ENCODE measurements at places on chromosomes 4 and X.

- no peak overlapping the region for H3K4me3 ChIP-seq
- peaks cover 19% of the 10 kb centered on the region for H3K4me1 ChIP-seq
- H3K36me3 ChIP-seq: no peaks in the 10 kb centered on the region
- H3K27ac ChIP-seq: peak overlapping the region; percentile 70
- H3K27me3 ChIP-seq: no peaks in the 10 kb centered on the region
Observed at GRCh38 chr4:15149839-15150592, 147.7 kb downstream of the CPEB2 start.

GRCh38 chrX:10794203-10794630 is 173.8 kb upstream of the MID1 start:
- no peaks in the 10 kb centered on the region for H3K27me3 ChIP-seq
- no peak overlapping the region for H3K4me3 ChIP-seq
- H3K4me1 ChIP-seq: no peaks in the 10 kb centered on the region
- H3K27ac ChIP-seq: no peak overlapping the region
- H3K36me3 ChIP-seq: no peaks in the 10 kb centered on the region

DNA sequence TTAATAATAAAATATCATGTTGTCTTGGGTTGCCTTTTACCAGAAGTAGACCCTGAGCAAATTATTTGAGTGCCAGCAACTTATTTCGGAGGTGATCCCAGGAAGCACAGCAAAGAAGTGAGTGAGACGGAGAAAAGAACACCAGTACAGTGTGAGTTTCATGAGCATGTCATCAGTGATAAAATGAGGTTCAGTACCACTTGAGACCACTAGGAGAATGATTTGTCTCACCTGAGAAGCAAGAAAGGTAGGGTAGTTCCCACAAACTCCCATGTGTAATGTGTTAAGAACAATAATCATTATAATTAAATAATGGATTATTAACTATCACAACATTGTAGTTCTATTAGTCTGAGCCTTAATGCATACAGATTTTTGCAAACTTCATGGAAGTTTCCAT is 112.8 kb upstream of the DMD start:
- no peaks in the 10 kb centered on the region for H3K36me3 ChIP-seq
- H3K4me3 ChIP-seq: no peak overlapping the region

DNA sequence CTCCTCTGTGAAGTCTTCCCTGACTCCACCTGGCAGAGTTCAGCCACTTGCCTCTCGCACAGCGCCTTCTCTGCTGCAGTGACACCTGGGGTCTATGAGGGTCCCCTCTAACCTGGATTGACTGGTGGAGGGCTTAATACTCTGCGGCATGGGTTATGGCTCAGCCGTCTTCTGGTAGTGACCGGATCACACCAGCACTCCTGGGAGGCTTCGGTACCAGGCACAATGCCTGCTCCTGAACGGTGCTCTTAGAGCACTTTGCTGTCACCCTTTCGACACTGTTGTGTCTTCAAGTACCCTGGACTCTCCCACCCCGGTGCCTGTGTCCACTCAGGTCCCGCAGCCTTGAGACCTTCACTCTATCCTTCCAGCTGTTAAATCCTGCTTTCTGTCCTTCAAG is 50.0 kb downstream of the C4orf50 start:
- no peak overlapping the region for H3K4me3 ChIP-seq
- no peaks in the 10 kb centered on the region for H3K4me1 ChIP-seq
- DNase-seq: peak; percentile 46
- H3K27ac ChIP-seq: no peak overlapping the region
- no peaks in the 10 kb centered on the region for H3K36me3 ChIP-seq

DNA sequence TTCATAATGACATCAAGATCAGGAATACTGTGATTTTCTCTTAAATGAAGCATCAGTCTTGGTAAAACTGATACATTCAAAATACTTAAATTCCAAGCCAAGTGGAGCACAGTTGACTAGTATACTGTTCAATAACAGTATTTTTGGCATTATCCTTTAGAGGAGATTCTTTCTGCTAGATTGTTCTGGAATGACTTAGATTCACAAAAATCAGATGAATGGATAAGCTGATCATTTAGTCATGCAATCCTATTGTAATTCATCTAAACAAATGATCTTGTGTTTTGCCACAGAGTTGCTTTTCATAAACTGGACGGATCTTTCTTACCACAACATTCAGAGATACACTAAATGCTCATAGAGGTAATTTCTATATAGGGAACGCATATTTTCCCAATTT is 232.0 kb downstream of the CXXC4 start:
- H3K4me1 ChIP-seq: no peaks in the 10 kb centered on the region
- H3K4me3 ChIP-seq: no peak overlapping the region
- no peaks in the 10 kb centered on the region for H3K27me3 ChIP-seq
- no peak for DNase-seq

DNA sequence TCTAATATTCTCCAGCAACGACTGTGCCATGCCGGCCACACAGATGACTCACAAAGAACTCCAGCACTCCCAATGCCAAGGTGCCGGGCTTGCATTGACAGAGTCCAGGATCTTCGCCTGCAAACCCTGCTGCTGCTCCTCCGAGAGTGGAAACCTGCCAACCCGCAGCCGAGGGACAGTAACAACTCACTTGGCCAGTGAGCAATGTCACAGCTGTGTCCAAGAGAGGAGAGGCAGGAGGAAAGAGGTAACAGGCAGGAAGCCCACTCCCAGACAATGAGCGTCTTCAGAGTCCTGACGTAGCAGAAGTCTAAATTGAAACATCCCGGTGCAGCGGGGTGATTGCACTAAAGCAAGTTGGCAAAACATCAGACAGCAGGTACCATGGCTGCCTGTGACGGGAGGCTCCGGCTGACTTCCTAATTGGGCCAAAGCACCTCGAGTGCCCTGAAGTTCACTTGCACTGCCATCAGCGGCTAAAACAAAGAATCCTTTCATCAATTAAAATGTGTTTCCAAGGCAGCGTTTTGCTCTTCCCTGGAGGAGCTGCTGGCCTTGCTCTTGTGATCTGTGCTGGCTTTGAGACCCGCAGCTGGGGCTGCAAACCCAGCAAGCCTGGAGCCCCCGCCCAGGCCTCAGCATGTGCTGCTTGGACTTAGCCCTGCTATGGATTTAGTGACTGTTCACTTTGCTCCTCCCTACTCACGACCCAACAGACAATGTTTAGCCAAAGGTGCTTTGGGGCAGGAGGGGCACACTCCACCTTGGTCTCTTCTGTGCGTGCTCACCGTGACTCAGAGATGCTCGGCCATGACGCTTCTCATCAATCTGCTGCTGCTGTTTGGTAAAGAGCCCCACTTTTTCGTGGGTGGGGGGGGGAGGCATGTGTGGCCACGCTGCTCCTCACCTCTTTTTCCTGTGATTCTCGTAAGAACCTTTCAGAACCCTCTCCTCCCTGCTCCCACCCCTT is 36.5 kb downstream of the DCTD start:
- H3K4me1 ChIP-seq: no peaks in the 10 kb centered on the region
- no peak overlapping the region for H3K4me3 ChIP-seq
- peaks cover 4% of the 10 kb centered on the region for H3K36me3 ChIP-seq
- no peak for DNase-seq
- H3K27ac ChIP-seq: no peak overlapping the region

GRCh38 chr4:80610845-80611677 is 275.5 kb downstream of the CFAP299 start:
- H3K36me3 ChIP-seq: no peaks in the 10 kb centered on the region
- H3K27me3 ChIP-seq: no peaks in the 10 kb centered on the region
- no peak overlapping the region for H3K4me3 ChIP-seq
- no peaks in the 10 kb centered on the region for H3K4me1 ChIP-seq

DNA sequence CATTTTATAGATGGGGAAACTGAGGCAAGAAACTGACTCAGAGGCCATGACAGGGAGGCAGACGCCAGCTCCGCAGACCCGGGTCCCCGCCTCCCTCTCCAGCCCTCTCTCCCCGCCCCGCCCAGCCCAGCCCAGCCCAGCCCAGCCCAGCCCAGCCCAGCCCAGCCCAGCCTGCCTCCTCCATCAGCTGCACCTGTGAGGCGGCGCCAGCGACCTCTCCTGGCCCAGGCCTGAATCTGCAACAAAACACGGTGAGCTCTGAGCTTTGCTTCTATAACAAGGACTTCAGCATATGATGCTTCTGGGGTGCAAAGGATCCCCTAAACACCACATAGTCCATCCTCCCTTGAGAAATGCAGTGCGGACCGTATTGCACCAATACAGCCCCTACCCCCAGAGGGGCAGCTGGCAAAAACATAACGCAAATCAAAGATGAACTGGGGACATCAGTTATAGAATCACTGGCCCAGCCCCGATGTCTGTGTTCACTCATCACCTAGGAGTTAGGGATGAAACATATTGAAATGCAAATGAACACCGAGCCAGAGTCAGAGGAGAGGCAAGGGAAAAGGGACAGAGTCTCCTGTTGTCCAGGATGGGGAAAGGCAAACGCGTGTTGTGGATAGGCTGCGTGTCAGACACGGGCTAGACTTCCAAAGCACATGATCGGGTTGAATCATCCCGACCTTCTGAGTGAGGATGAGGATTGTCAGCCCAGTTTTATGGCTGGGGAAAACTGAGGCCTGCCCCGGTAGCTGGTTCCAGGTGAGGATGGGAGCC is 216.1 kb upstream of the PSAPL1 start:
- H3K4me3 ChIP-seq: no peak overlapping the region
- no peaks in the 10 kb centered on the region for H3K36me3 ChIP-seq
- no peak for DNase-seq
- no peaks in the 10 kb centered on the region for H3K27me3 ChIP-seq
- no peak overlapping the region for H3K27ac ChIP-seq

- H3K27ac ChIP-seq: no peak overlapping the region
- no peak for DNase-seq
- H3K4me3 ChIP-seq: no peak overlapping the region
- H3K27me3 ChIP-seq: no peaks in the 10 kb centered on the region
Observed at GRCh38 chrX:13377550-13377934, 57.7 kb upstream of the ATXN3L start.

DNA sequence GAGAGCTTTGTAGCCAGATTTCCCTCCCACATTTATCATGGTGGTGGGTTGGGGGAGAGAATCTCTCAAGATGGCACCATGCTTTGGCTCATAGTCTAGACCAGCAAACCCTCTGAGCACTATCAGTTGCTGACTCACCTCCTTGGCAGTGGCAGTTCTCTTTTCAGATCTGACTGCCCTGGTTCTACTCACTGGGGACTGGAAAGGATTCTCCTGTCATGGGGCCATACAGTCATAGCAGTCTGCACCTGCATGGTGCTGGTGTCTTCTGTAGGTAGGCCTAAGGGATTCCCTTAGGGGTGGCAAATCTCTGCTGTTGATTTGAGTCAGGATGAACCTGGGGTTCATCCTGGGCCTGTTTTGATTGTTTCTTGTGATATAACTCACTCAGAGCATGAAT is 2.6 kb downstream of the TEX13B start:
- no peaks in the 10 kb centered on the region for H3K4me1 ChIP-seq
- H3K36me3 ChIP-seq: no peaks in the 10 kb centered on the region
- no peak for DNase-seq

DNA sequence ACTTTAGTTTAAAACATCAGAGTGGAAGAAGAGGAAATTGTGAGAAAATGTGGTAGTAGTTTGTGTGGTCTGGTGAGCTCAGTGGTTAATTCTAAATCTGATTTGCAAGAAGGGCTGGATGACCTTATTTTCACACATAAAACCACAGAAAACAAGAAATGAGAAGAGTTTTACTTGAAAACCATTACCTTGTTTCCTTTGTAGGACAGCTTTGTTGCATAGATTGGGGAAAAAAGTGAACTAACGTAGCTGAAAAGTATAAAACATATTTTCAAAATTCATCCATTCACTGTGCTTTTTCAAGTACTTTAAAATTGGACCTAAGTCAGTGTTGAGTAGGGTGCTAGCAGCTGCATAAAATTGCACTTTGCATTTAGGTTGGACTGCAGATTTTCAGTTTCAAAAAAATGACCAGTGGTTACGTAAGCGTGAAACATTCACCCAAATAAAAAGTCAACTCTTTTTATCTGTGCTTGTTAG is 211.3 kb downstream of the ARHGAP10 start:
- no peaks in the 10 kb centered on the region for H3K27me3 ChIP-seq
- H3K36me3 ChIP-seq: peaks cover 45% of the 10 kb centered on the region
- H3K4me3 ChIP-seq: no peak overlapping the region
- H3K4me1 ChIP-seq: no peaks in the 10 kb centered on the region
- DNase-seq: no peak

- H3K36me3 ChIP-seq: no peaks in the 10 kb centered on the region
- peak overlapping the region; percentile 79 for H3K27ac ChIP-seq
- peak overlapping the region; percentile 57 for H3K4me3 ChIP-seq
- H3K4me1 ChIP-seq: peaks cover 8% of the 10 kb centered on the region
Observed at GRCh38 chrX:53280331-53281320, 758 bp downstream of the IQSEC2 start.

DNA sequence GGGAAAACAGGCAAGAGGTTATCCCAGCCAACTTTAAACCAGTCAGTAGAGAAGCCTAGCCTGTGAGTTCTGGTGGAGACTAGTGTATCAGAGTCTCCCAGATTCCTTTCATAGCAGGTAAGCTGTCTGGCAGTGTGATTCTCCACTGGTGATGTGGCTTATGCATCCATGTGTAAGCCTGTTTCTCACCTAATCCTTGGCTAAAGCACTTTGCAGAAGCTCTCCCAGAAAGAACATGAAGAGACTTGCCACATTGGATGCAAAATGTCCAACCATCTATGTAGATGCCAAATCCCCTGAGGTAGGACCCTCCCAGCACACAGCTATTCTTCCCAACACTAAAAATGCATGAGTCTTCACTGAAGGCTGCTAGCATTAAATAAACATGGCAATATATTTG is 111.7 kb downstream of the CHRNA9 start:
- no peaks in the 10 kb centered on the region for H3K27me3 ChIP-seq
- no peak overlapping the region for H3K27ac ChIP-seq
- no peak for DNase-seq
- no peaks in the 10 kb centered on the region for H3K4me1 ChIP-seq
- H3K36me3 ChIP-seq: no peaks in the 10 kb centered on the region

GRCh38 chr4:127732623-127733328 is 2.6 kb downstream of the SLC25A31 start:
- no peak overlapping the region for H3K27ac ChIP-seq
- H3K27me3 ChIP-seq: no peaks in the 10 kb centered on the region
- no peaks in the 10 kb centered on the region for H3K36me3 ChIP-seq
- H3K4me1 ChIP-seq: no peaks in the 10 kb centered on the region
- no peak overlapping the region for H3K4me3 ChIP-seq

DNA sequence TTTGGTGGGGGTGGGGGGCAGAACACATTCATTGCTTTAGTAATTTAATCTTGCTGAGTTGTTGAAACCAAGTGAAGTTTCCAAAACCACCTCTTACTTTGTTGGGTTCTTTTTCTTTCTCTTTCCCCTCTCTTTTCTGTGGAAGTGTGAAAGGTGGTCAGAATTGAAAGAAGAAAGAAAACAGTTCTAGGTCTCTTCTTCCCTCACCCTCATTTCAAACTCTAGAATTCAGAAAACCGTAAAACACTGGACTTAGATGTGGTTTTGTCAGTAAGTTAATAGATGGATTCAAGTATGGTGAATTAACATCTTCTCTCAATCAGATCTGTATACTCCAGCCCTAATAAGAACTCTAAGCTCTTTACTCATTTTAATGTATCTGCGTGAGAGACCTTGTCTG is 23.7 kb downstream of the PLP1 start:
- H3K27me3 ChIP-seq: no peaks in the 10 kb centered on the region
- no peak for DNase-seq
- no peaks in the 10 kb centered on the region for H3K36me3 ChIP-seq
- no peak overlapping the region for H3K4me3 ChIP-seq
- H3K4me1 ChIP-seq: no peaks in the 10 kb centered on the region

GRCh38 chr4:37717576-37717975 is 31.4 kb upstream of the RELL1 start:
- no peaks in the 10 kb centered on the region for H3K4me1 ChIP-seq
- no peaks in the 10 kb centered on the region for H3K36me3 ChIP-seq
- H3K27me3 ChIP-seq: no peaks in the 10 kb centered on the region
- DNase-seq: no peak
